Testis (tissue), 5 donors: ENCODE measurements at places on chromosomes 12 and 14.

DNA sequence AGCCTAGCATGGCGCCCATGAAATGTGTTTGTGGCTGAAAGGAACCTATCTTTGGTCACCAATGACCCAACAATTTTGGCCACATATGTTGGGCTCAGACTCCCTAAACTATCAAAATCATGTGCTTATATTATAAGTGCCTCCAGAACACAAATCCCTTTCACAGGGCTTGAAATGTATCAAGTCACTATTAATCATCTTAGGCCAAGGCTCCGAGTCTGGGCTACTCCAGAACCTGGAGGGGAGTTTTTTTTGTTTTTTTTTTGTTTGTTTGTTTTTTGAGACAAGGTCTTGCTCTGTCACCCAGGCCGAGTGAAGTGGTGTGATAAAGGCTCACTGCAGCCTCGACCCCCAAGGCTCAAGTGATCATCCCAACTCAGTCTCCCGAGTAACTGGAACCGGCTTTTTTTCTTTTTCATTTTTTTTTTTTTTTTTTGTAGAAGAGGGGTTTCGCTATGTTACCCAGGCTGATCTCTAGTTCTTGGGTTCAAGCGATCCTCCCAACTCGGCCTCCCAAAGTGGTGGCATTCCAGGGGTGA is 989 bp upstream of the DRAM1 start:
- DNase-seq = no peak

GRCh38 chr12:131130311-131130911 is 176.7 kb downstream of the ADGRD1 start:
- no peak for DNase-seq

GRCh38 chr14:63362389-63362819 is 43.7 kb upstream of the GPHB5 start:
- no peak for DNase-seq

- DNase-seq = peak; percentile 37
These were observed 18.5 kb upstream of the MLXIP start for GRCh38 chr12:122060081-122060501.
